ENCODE measurements at places on chromosomes 1 and 21. TPM values are rescaled to one million over a fixed set of nuclear protein-coding genes. Genes with fewer than 3 reads are reported as not detected.

HUNK gene
- total RNA-seq: 0.23 TPM

MSH4 gene
- 0.22 TPM for total RNA-seq

UBE2U gene
- total RNA-seq: not detected

CFH gene
- total RNA-seq: 1.7 TPM

LCA5L gene
- not detected for total RNA-seq

EFNA1 gene
- 0.26 TPM for total RNA-seq

G0S2 gene
- 1.3 TPM for total RNA-seq

NRIP1 gene
- total RNA-seq: 17.7 TPM

IVL gene
- not detected for total RNA-seq

MROH7 gene
- not detected for total RNA-seq
